HFFc6 (cell line): ENCODE measurements at places on chromosomes 11 and 22. TPM values are rescaled to one million over a fixed set of nuclear protein-coding genes. Genes with fewer than 3 reads are reported as not detected.
A peak's percentile ranks its signal among the peaks of the same experiment; 100 is the strongest.

DNA sequence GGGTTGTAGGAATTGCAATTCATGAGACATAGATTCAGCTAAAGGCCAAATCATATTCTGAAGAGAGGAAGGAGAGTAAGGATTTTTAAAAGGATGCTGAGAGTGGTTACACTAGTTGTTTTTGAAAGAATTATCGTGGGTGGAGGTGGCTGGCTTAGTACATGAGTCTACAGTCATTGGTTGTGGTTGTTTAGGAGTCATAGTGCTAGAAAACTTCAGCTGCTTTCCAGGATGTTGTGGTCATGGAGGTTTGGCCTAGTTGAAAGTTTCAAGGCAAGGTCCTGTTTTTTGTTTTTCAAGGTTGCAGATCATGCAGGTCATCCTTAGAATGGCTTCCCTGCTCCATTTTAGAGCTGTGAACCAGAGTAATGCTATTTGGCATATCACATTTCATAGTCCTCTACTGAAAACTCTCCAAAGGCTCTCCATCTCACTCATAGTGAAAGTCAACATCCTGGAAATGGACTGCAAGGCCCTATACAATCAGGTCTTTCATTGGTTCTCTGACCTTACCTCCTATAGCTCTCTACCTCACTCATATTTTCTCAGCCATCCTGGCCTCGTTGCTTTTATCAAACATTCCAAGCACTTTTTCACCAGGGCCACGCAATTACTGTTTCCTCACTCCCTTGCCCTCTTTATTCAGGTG, 26.1 kb upstream of the ZBTB44 start:
- H3K27me3 ChIP-seq: peaks cover 39% of the 10 kb centered on the region
- no peak overlapping the region for H3K27ac ChIP-seq
- no peaks in the 10 kb centered on the region for H3K4me1 ChIP-seq
- DNase-seq: no peak
- no peak overlapping the region for H3K4me3 ChIP-seq
- H3K36me3 ChIP-seq: no peaks in the 10 kb centered on the region

- no peak overlapping the region for H3K27ac ChIP-seq
- no peak overlapping the region for H3K4me3 ChIP-seq
- H3K36me3 ChIP-seq: no peaks in the 10 kb centered on the region
- peaks cover 21% of the 10 kb centered on the region for H3K27me3 ChIP-seq
- H3K4me1 ChIP-seq: no peaks in the 10 kb centered on the region
- no peak for DNase-seq
These were observed 879 bp downstream of the TMEM121B start for GRCh38 chr22:17120281-17120680.

DNA sequence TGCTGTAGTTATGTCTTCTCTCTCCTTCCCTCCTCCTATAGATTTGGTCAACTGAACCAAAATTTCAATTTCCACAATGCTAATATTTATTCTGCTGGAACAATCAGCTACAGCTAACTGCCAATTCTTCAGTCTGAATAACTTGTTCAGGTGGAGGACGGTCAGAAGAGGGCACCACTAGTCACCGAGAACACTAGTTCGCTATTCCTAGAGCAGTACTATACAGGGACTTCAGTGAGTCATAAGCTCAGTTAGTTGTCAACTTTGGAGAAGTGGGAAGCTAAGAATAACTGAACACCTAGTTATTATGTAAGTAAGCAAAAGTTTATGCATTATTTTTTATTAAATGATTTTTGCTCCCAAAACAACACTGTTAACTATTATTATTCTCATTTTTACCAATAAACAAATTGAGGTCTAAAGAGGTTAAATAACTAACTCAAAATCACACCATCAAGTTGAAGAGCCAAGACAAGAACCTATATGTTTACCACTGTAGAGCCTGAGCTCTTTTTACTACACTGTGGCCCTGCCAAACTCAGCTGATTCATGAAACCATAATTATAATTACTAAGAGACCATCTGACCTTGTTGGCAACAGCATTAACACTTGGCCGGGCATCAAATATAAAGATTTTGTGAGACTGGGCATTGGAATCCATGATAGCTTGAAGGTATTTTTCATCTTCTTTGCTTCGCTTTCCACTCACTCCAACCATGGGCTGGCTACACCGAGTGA, 59.0 kb downstream of the CEP57 start:
- peaks cover 12% of the 10 kb centered on the region; the same call in 1 of the 2 replicates for H3K36me3 ChIP-seq
- peak overlapping the region; percentile 79 for H3K27ac ChIP-seq
- DNase-seq: peak; percentile 82
- H3K4me3 ChIP-seq: no peak overlapping the region; the same call in 1 of the 2 replicates
- peaks cover 1% of the 10 kb centered on the region; the same call in 1 of the 2 replicates for H3K27me3 ChIP-seq
- H3K4me1 ChIP-seq: peaks cover 30% of the 10 kb centered on the region

GRCh38 chr11:107468596-107468995, 11.0 kb upstream of the CWF19L2 start:
- H3K36me3 ChIP-seq: no peaks in the 10 kb centered on the region; the same call in 1 of the 2 replicates
- no peak overlapping the region for H3K27ac ChIP-seq
- no peak for DNase-seq
- H3K4me1 ChIP-seq: no peaks in the 10 kb centered on the region

- peaks cover 15% of the 10 kb centered on the region for H3K36me3 ChIP-seq
- H3K27me3 ChIP-seq: no peaks in the 10 kb centered on the region; the same call in 1 of the 2 replicates
- peaks cover 51% of the 10 kb centered on the region for H3K4me1 ChIP-seq
- no peak for DNase-seq
- peak overlapping the region; percentile 98 for H3K27ac ChIP-seq
These were observed 1.1 kb downstream of the CAVIN3 start for GRCh38 chr11:6319001-6319703.

- H3K27ac ChIP-seq: peak overlapping the region; percentile 68; the same call in 1 of the 2 replicates
- peaks cover 37% of the 10 kb centered on the region for H3K4me1 ChIP-seq
- DNase-seq: no peak
- H3K36me3 ChIP-seq: peaks cover 19% of the 10 kb centered on the region
- H3K4me3 ChIP-seq: no peak overlapping the region
These were observed 6.5 kb downstream of the HMBS start for GRCh38 chr11:119091178-119091577.

OR52A1 gene
- total RNA-seq: not detected in 2 replicates

CREB3L1 gene
- 312 to 324 TPM (median 320 TPM) in 3 replicates for total RNA-seq

CALCA gene
- total RNA-seq: not detected in 3 replicates

KCNJ1 gene
- total RNA-seq: not detected in 3 replicates

FLRT1 gene
- total RNA-seq: 0.09 to 0.17 TPM in 2 of 3 replicates, not detected in the other

TRIM48 gene
- not detected in 3 replicates for total RNA-seq

SEZ6L gene
- total RNA-seq: not detected in 3 replicates

IMMP1L gene
- total RNA-seq: 12.9 and 18.3 TPM in 2 replicates
